GM12892 (cell line): ENCODE measurements at places on chromosomes 11 and 22.

DNA sequence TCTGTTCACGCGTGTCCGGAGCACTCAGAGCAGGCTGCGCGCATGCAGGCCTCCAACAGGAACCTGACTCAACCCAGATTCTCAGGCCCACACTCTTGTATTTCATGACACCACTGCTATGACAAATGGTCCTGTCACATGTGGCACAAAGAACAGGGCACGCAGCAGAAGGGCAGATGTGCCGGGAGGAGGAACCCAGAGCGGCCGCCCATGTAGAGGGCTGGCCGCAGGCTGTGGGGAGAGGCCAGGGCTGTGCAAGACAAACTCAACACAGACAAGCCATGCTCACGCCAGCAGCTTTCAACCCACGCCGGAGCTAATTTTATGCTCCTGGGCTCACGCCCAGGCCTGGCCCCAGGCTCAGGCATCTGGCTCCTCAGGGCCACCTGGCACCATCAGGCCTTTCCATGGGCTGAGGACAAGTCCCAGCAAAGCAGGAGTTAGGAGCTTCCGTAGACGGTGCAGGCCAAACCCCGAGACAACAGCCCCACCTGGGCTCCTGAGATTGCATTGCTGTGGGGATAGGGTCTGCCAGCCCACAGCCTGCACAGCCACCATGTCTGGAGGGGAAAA, 40.0 kb downstream of the DUSP8 start:
- DNase-seq, result no peak

DNA sequence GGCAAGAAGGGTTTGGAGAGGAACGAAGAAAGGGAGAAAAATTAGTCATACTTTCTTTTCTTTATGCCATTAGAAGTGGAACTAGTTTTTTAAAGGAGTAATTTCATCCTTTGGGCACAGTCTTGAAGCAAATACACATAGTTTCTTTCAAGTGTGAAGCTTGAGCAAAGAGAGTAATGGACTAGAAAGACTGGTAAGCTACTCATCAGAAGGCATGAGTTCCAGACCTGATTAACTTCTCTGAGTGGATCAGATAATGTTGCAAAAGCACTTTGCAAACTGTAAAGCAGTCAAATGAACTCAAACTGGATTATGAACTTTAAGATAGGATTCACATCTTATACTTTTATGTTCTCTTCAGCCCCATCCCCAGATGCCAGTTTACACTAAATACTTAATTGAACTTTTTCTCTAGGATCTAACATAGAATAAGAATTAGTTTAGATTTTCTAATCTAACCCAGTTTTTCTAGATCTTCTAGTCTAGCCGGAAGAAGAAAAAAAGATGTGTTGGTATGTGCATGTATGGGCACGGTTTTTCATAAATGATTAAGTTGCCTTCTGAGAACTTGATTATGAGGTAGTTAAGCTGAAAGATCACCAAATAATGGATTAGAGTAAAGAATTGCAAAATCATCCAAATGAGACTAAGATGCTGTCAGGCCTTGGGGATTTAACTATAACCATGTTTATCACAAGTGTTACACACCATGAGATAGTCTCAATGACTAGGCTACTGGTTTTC, 2.5 kb downstream of the DDIAS start:
- DNase-seq, result no peak

GRCh38 chr11:46271875-46272815, 5.3 kb upstream of the CREB3L1 start:
- DNase-seq, result no peak

DNA sequence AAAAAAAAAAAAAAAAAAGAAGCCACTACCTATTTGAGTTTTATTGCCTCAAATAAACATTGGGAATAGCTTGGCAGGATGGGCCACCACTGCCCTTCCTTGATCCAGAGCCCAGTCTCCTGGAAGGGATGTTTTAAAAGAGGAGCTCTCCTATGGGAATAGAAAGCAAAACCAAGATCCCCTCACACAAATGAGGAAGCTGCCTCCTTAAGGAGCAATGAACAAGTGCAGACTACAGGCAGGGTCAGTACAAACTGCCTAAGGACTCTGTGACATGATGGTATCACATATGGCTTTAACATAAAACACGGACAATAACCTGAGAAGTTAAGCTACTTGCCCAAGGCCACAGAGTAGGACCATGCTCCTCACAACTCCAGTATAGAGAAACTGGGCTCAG, 120.8 kb downstream of the NAT10 start:
- DNase-seq, result no peak

- DNase-seq, result no peak
These were observed 588.0 kb downstream of the BUD13 start for GRCh38 chr11:116184763-116185162.

GRCh38 chr22:44685384-44686056, 16.5 kb upstream of the PRR5 start:
- DNase-seq, result peak; percentile 56

DNA sequence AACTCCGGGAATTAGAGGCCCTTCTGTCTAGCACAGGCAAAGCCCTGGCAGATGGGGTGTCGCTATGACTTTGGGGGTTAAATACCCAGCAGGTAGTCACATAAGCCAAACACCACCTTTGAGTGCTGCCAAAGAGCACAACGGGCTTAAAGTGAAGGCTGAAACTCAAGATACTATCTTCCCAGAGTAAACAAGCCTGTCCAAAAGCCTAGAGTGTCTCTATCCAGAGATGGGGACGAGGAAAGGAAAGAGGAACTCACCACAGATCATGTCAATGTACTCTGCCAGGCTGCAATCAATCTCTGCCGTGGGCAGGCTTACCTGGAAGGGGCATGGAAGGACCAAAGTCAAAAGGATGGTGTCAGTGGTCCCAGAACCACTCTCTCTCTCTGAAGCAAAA, 14.5 kb downstream of the TMEM25 start:
- DNase-seq, result no peak

DNA sequence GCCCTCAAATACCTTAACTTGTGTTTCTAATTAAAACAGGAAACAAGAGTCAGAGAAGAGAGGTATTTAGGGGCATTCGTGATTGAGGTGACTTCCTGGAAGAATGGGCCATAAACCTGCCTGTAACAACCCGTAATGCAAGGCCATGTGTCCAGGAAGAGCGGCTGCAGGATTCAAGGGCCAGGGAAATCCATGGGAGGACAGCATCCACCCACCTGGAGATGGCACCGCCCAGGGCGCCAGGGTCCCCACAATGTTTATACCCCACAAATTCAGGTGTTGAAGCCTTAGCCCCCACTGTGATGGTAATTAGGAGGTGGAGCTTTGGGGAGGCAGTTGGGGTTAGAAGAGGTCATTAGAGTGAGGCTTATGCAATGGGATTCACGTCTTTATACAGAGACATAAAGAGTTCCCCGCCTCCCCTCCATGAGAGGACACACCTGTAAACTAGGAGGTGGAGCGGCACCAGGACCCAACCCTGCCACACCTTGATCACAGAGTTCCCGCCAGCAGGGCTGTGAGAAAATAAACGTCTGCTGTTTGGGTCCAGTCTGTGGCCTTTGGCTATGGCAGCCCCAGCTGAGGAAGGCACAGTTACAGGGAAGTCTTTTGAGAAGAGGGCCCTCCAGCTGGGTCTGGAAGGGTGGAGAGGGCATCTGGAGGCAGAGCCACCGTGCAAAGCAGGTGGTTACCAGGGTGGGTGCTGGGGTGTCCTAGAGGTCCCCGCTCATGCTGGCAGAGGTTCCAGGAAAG, 1394.3 kb downstream of the TBC1D22A start:
- no peak for DNase-seq

- DNase-seq, result no peak
These were observed 24.1 kb upstream of the LRRC32 start for GRCh38 chr11:76694664-76695063.

GRCh38 chr11:130861902-130862860, 54.1 kb downstream of the SNX19 start:
- DNase-seq, result peak; percentile 44

GRCh38 chr11:45859661-45860140, 12.4 kb downstream of the CRY2 start:
- no peak for DNase-seq

DNA sequence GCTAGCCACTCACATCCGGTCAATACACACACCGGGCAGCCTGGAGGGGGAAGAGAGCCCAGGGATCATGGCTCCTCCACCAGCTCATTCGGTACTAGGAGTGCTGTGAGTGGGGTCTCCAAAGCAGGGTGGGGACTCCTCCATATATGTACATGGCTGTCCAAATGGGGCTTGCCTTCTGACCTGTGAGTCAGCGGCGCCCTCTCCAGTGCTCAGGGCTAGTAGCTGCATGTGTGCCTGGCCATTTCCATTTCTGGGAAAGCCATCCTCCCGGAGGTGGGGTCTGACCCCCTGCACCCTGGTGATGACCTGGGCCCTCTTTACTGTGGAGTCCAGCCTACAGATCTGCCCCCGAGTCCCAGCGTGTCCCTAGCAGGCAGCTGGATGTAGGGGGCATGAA, 181.9 kb downstream of the CEP164 start:
- no peak for DNase-seq

- no peak for DNase-seq
These were observed 463 bp downstream of the TMEM126B start for GRCh38 chr11:85628771-85629341.

DNA sequence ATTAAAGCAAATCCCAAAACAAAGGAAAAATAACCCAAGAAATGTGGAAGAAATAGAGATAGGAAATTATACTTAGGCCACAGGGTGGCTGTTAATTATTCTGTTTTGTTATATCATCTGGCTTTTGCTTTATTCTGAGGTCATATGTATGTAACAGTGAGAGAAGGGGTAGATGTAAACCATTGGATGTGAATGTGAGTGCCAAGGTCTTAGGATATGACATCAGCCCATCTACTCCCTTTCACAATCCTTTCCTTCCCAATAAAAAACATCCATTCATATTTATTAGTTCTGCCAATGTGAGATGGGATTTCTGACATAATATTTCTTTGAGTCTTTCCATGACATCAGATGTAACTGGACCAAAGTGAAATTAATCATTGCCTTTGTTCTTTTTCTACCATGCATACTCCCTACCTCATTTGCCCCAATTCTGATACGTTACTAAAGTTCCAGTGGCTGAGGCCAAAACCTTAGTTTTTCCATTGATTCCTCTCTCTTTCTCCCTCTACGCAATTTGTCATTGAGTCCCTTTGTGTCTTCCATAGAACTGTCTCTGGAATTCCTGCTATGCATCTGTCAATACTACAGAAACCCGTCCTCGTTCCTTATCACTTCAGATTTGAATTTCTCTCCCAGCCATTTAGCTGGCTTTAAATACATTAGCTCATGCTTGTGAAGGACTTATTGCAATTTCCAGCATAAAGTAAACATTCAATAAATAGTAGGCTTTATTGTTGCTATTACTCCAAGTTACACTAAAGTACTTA, 170.3 kb downstream of the ARHGAP42 start:
- DNase-seq, result no peak

DNA sequence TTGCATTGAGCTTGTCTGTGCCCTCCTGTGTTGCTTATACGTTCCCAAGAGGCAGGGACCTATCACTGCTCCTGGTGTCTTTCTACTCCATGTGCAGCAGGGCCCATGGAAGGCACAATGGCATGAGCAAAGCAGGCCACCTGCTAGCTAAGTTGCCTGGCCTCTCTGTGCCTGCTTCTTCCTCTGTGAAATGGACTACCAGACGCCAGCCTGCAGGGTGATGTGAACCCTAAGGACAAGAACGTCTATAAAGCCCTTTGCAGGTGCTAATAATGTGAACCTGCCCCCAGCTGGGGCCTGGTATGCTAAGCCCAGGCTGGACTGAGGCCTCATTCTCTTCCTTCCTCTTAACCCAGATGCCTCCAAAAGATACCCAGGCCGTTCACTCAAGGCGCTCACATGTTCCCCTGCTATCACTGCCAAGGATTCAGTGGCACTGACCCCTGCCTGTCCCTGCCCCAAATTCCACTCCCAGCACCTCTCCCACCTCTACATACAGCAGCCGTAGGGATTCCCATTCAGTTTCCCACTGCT, 4.0 kb downstream of the GUCD1 start:
- no peak for DNase-seq

GRCh38 chr11:94638902-94639373, 71.8 kb downstream of the PIWIL4 start:
- no peak for DNase-seq

DNA sequence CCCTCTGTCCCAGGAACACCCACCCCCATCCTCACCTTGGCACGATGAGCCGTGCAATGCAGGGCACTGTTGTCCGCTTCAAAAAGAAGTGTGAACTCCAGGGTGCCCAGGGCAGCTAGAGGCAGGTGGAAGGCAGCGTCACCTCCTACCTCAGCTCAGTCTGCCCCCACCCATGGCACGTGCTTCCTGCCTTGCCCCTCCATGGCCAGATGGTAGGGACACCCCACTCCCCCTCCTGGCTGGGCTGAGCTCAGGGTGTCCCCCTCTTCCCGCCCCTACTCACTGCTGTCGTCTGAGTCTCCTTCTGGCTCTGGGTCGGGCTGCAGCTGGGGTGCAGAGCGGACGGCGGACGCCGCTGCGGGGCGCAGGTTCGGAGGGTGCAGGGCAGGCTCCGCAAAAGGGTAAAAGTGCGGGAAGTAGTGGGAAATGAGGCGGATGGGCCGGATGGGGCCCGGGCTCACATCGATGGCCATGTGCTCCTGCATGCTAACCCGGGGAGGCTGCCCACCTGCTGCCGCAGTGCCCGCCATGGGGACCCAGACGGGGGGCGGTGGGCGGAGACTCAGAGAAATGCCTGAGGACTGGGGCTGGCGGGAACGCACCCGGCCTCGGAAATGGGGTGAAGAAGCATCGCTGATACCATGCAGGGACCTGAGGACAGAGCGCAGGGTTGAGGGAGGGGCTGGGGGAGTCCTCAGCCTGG, 9.1 kb downstream of the NDUFV1 start:
- no peak for DNase-seq
